H7 (cell line): ENCODE measurements at places on chromosomes 16 and 17. TPM values are rescaled to one million over a fixed set of nuclear protein-coding genes. Genes with fewer than 3 reads are reported as not detected.

METTL9 gene
- total RNA-seq = 163 and 173 TPM in 2 replicates

GRCh38 chr17:2937331-2938003 lies 125.9 kb downstream of the OR1D5 start:
- no peak for DNase-seq

DNA sequence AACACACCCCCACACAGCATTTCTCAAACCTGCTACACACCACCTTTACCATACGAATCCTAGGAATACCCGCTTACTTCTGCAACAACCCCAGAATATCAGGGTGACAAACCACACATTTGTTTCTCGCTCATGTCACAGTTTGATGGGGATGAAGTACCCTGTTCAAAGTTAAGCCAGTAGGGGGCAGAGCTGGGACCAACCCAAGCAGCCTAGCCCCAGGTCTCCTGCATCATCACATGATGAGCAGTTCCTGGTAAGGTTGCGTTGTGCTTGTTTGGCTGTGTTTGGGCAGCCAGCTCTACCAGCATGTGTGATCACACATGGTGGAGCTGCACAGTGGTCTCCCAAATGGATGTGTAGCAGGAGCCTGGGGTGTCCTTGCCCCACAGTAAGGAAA lies 103.6 kb upstream of the C16orf82 start:
- peak; percentile 85 for DNase-seq

GRCh38 chr17:61942085-61942484 lies 14.3 kb upstream of the INTS2 start:
- DNase-seq = no peak

GRCh38 chr16:77569406-77569805 lies 134.6 kb upstream of the ADAMTS18 start:
- no peak for DNase-seq

GRCh38 chr17:44197980-44198720 lies 1.5 kb downstream of the ATXN7L3 start:
- peak; percentile 72 for DNase-seq

KRTAP4-9 gene
- not detected in 2 replicates for total RNA-seq

DNA sequence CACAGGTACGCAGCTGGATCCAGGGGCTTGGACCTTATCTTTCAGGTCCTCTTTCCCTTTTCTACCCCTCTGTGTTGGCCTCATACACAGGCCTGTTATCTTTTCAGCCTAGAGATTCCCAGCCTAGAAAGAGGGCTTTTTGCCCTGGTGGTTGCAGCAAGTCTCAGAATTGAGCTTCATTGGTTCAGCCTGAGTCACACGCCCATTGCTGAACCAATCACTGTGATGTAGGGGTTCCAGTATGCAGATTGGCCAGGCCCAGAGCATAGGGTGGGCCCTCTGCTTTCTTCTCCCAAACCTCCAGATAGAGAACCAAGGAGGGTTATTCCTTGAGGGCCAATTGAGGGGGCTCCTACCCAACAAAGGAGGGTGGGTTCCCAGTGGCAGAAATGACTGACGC lies 32.8 kb downstream of the GPT2 start:
- DNase-seq = peak; percentile 70

DNA sequence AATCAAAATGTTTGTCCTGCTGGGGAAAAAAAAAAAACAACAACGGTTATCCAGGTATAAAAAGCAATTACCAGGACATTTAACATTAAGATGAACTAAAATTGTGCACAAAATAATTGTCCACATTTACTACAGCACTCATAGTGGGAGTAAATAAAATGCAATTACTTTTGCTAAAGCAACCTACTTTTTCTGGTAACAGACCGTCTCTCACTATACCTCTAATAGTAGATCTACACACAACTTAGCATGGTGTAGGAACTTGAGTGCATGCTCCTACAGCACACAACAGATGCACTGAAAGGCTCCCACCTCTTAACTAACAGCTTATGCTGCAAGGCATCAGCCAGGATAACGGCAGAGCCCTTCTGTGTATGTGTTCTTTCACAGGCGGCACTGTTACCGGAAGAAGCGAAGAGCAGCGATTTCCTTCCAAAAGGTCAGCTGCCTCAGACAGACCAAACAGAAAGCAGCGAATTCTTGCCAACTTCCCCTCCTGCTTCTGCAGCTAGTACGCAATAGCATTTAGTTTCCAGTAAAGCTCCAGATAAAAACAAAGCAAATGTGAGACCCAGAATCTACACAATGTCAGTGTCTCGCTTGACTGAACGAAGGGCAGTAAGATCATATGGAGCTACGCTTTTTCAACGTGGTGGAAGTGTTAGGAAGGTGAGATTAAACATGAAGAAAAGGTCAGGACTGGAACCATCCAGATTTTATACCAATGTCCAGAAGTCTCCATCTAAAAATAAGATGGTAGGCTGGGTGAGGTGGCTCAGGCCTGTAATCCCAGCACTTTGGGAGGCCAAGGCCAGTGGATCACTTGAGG lies 27.6 kb downstream of the STAT5B start:
- no peak for DNase-seq

DNA sequence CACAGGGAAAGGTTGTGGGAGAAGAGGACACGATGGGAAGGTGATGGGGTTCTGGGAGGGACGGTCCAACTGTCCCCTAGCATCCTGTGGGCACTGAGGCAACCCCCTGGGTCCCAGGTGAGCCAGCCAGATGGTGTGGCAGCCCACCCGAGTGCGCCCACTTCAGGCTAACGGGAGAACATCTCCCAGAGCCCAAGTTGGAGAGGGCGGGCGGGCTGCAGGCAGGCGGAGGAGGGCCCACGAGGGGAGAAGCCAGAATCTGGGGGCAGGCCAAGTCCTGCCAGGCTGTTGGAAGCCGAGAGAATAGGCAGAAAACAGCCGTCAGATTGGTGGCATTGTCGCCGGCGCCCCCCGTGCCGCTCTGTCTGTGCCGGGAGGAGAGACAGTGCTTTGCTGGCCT lies 13.8 kb upstream of the ABCC3 start:
- peak; percentile 95 for DNase-seq

- peak; percentile 32 for DNase-seq
These were observed 9.1 kb downstream of the ZNF668 start for GRCh38 chr16:31064882-31065461.

GRIN2C gene
- total RNA-seq = not detected in 2 replicates

- DNase-seq = no peak
These were observed 674 bp downstream of the TAF15 start for GRCh38 chr17:35809855-35810461.

GRCh38 chr17:63927464-63928171 lies 4.5 kb downstream of the CD79B start:
- peak; percentile 56 for DNase-seq

GRCh38 chr17:68353111-68353521 lies 61.8 kb downstream of the ARSG start:
- DNase-seq = no peak

LRRC37A gene
- 0.83 and 3.3 TPM in 2 replicates for total RNA-seq

DNA sequence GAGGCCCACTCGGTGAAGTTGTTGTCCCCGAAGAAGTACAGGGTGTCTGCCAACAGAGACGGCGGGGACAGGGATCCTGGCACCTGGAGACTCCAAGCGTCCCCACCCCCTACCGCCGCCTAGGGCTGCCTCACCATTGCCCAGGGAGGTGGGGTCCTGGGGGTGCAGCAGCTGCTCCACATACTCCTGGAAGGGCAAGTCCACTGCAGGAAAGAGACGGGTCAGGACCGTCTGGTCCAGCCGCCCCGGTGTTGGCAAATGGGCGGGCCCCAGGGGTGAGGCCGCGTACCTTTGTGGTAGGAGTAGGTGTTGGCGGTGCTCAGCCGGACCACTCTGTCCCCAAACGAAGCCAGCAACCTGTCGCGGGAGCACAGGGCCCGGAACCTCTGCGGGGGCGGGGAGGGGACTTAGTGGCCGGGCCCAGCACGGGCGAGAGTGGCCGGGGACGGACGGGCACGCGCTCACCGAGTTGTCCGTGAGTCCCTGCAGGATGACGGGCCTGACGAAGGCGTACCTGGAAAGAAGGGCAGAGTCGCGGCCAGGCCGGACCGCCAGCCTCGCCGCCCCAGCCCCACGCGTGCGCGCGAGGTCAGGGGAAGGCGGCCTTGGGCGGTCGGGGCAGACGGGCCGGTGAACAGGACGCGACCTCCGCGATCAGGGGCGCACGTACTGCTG lies 601 bp downstream of the JMJD8 start:
- DNase-seq = peak; percentile 77

AMDHD2 gene
- total RNA-seq = 50.5 and 62.3 TPM in 2 replicates

GRCh38 chr17:43400943-43401717 lies 2.3 kb downstream of the ARL4D start:
- no peak for DNase-seq

DNA sequence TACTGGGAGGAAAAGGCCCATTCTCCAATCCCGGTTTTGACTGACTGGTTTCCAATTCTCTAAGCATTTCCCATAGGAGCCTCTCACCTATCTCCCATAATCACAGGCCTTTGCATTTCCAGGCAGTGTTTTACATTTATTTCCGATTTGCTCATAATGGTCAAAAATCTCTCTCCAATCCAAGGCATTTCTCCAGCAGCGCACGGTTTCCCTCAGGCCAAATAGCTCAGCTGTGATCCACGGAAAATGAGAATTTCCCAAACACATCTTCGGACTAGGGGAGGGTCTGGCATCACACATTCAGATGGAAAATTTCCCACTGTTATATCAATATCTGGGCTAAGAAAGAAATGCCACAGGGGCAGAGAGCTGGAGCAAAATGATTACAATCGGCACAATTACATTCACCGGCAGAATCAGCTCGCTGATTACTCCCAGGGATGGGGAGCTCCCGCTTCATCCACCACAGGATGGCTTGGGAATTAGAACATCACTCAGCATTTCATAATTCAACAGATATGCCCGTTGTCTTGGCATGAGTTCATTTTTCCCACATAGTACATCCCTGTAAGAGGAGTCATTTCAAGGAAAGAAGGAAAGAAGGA lies 6.7 kb downstream of the PIPOX start:
- DNase-seq = no peak

DNA sequence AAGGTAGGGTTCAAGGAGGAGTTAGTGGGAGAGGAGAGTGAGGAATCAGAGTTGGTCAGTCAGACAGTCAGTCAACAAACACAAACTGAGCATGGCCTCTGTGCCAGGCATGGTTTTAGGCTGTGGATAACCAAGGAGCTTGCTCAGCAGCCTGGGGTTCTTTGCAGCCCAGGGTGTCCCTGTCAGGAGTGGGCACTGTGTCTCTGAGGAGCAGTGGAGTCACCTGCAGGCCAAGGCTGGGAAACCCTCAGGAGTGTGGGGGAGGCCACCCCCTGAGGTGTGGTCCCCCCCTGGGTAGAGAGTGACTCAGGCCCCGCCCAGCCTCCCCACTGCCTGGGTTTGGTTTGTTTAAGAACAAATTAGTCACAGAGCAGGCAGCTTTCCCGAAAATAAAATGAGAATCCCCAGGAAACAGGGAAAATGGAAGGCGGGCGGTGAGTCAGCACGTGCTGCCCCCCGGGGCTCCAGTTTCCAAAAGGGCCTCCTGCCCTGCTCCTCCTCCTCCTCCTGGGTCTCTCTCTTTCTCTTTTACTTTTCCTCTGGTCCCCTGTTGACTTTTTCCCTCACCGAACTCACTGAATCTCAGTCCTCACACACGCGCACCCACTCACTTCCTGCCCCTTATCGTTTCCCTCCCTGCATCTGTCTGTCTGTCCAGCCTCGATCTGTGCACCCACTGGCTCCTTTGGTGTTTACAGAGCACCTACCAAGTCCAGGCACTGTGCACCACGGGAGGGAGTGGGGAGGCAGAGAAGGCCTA lies 44.3 kb downstream of the SOCS3 start:
- peak; percentile 74 for DNase-seq

DNA sequence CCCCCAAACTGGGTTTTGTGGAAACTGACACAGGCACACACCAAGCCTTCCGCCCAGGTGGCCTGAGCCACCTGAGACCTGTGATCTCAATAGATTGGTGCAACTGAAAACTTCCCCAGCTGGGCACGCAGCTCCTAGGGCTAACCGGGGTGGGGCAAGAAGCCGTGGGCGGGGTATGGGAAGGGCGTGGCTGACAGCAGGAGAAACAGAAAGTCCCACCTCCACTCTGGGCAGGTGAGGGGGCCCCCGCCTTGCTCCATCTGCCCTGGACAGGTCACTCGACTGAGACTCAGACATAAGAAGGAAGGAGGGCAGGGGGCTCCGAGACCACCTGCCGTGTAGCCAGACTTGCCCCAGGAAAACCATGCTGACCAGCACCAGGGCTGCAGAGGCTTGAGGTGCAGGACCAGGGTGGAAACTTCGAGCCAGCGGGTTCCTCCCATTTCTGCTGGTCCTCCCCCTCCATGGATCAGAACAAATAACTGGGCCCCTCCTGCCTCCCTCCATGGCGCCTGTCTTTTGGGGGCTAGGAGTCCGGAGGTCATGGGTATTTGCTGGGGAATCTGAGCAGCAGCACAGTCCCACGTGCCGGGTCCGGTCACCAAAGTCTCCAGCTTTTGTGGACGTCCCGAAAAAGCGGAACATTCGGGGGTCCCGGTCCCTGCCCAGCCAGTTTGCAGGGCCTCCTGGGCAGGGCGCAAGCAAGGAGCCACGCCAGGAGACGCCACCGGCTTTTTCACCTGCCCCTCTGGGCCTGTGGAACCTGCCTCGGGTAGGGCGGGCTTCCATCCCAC lies 1.3 kb downstream of the TIMP2 start:
- DNase-seq = peak; percentile 93

GRCh38 chr16:85675251-85675874 lies 13.4 kb downstream of the GINS2 start:
- DNase-seq = peak; percentile 71

TBC1D3 gene
- total RNA-seq = not detected in 2 replicates

FLCN gene
- 36.4 and 42.9 TPM in 2 replicates for total RNA-seq

DNA sequence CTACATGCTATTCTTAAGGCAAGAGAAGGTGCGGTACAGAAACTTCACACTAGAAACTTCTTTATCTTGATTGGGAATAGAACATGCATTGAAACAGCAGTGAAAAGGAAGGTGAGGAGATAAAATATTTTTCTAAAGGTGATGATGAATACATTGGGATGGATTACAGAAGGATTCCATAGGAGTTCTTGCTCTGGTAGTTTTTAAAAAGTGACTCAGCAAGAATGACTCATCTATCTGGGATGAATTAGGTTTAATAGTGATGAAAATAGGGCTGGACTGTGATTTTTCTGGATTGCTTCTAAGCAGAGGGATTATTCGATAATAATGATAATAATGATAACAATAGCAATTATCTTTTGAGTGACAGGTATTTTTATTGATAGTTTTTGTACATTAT lies 65.6 kb upstream of the HS3ST4 start:
- no peak for DNase-seq

TMEM97 gene
- 86.4 and 90.4 TPM in 2 replicates for total RNA-seq

DNA sequence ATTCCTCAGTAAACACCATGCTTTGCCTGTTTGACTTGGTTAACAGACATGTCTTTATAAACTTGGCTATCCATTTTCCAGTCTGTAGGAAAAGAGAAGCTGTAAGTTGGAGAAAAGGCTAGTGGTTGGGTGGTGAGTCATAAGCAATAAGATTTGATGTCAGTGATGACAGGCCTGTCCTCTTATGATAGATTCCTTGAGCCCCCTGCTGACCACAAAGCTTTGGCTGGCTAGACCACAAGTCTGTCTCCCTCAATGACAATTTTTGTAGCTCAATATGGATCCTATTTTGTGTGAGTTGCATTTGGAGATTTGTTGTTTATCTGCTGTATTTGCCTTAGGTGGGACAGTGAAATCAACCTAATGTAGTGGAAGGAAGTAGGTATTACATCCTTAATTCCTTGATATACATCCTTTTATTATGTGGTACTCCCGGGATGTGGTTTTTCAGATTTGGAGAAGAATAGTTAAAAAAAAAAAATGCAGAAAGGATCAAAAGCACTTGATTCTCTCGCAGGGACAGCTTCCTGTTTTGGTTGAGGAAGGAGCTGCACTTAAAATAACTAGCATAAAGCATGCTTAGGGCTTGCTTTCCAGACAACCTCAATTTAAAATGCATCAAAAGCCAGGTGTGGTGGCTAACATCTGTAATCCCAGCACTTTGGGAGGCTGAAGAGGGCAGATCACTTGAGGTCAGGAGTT lies 67.4 kb downstream of the SIAH1 start:
- no peak for DNase-seq
